Psoas muscle (tissue), 8 donors: ENCODE measurements at places on chromosomes 7 and 10.

- DNase-seq, result peak; percentile 75
Observed at GRCh38 chr10:71840177-71840957, 10.7 kb downstream of the PSAP start.

GRCh38 chr7:112104120-112104519 is 102.1 kb downstream of the DOCK4 start:
- DNase-seq, result no peak

- DNase-seq, result no peak
Observed at GRCh38 chr10:79984851-79985250, 35.9 kb upstream of the SFTPD start.

GRCh38 chr7:25894002-25894901 is 257.7 kb upstream of the NFE2L3 start:
- DNase-seq, result peak; percentile 68

DNA sequence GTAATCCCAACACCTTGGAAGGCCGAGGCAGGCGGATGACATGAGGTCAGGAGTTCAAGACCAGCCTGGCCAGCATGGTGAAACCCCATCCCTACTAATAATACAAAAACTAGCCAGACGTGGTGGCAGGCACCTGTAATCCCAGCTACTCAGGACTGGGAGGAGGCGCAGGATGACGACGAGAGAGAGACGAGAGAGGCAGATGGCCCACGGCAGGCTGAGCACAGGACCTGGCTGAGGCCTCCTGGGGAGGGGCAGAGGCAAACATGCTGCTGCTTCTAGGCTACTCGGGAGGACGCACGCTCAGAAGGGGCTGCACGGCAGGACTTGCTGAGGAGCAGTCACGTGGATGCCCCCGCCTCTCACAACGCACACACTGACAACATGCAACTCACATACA is 22.4 kb downstream of the DIP2C start:
- no peak for DNase-seq

GRCh38 chr7:112192236-112193154 is 13.7 kb downstream of the DOCK4 start:
- DNase-seq, result no peak

DNA sequence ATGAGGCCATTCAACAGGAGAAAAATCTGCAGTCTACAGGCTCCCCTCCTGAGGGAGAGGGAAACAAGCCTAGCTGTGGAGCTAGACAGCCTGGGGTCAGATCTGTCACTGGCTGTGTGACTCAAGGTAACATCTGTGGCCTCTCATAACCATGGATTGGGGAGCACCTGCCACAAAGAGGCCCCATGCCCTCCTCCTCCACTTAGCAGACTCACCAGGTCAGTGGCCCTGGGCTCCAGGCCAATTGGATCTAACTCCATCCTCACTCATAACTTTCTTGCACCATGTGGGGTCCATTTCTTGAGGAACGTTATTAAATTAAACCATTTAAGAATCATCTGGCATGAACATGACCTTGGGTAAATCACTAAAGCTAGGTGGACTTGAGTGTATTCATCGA is 1.8 kb downstream of the GDF10 start:
- no peak for DNase-seq
